NAMALWA (cell line): ENCODE measurements at places on chromosomes 6 and 20.

DNA sequence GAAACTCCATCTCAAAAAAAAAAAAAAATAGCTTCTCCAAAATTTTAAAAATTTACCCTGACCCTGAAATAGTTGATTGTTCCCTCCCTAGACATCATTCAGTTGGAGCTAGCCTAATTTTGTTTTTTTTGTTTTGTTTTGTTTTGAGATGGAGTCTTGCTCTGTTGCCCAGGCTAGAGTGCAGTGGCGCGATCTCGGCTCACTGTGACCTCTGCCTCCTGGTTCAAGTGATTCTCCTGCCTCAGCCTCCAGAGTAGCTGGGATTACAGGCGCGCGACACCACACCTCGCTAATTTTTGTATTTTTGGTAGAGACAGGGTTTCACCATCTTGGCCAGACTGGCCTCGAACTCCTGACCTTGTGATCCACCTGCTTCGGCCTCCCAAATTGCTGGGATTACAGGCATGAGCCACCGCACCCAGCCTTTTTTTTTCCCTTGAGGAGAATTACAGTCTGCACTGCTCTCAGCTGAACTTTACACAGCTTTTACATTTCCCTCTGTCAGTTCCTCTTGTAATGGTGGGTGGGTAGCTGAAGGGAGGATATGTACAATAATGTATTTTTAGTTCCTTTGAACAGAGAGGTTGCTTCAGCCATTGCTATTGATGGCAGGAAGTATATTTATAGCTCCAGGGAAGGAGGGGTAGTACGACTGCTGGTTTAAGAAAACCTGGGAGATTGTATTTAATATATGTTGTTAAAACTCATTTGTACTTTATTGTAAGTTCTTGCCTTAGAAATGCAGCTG is 27.7 kb downstream of the PTPRA start:
- peak; percentile 25 for DNase-seq

DNA sequence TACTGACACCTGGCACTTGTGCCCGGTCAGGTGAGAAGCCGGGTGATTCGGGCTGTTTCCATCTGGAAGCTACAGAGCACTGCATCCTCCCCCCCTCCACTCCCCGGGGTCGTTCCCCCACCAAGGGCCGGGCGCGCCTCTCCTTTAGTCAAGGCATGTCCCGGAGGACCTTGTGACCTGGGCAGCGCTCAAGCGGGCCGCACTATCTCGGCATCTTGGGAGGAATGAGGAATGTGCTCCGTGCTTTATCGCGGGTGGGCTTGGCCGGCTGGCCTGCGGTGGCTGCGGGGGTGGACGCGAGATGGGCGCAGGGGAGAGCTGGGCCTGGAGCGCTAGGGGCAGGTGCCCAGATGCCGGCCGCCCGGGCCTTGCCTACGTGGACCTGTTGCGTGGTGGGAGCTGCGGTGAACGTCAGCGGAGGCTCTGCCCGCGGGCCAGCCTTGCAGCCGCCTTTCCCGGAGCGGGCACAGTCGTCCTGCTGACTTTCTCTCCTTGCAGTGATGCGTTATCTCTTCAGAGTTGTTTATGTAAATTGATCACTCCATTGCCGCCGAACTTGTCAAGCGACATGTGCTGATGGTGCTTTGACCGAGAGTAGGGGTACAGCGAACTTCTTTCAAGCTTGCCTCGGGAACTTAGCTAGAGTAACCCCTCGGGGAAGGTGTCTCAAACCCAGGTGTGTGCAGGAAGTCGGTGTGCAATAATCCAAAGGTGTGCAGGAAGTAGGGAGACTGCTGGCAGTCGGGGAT is 1.1 kb downstream of the LRRC1 start:
- DNase-seq, result no peak

GRCh38 chr20:1005452-1006027 is 3.4 kb upstream of the RSPO4 start:
- DNase-seq, result peak; percentile 80

DNA sequence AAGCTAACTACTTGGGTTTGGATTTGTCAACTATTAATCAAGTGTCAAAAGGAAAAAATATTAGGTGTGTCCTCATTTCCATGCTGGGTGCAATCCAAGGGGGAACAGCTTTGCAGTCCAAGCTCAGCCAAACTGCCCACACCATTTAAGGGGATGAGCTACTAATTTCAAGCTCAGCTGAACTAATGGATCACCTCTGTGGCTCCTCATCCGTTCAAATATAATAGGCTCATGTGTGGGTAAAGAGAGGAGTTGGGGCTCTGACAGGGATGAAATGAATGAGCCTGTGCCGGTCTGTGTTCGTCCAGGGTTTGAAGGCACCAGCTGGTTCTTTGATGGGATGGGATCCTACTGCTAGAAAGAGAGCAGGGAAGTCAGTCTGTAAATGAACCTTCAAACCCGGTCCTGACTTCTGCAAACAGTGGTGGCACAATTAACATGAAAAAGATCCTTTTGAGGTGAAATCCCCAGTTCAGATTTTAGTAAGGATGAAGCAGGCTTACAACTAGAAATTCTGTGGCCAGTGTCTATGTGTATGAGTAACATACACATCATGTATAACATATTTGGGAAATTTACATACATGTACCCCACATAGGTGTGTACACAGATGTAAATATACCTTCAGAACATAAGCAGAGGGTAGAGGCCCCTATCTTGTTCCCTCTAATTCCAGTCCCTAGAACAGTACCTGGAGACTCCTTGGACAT is 41.9 kb downstream of the TTI1 start:
- DNase-seq, result no peak

DNA sequence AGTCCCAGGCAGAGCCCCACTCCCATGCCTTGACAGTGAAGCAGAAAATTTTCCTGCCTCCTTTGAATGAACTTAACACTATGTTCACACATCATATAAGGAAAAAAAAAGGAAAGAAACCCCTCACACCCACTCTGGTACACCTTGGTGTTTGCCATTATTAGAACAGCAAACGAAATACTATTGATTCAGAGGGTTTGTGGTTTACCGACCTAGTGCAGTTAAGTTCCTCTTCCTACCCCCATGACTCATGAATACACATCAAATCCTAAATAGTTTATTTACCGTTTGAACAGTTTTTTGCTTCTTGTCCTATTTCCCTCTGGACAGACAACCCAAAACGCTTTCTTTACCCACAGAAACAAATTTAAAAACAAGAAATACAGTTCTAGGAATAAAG is 237.7 kb downstream of the FOXA2 start:
- no peak for DNase-seq

GRCh38 chr20:20812136-20812535 is 99.7 kb upstream of the RALGAPA2 start:
- no peak for DNase-seq

DNA sequence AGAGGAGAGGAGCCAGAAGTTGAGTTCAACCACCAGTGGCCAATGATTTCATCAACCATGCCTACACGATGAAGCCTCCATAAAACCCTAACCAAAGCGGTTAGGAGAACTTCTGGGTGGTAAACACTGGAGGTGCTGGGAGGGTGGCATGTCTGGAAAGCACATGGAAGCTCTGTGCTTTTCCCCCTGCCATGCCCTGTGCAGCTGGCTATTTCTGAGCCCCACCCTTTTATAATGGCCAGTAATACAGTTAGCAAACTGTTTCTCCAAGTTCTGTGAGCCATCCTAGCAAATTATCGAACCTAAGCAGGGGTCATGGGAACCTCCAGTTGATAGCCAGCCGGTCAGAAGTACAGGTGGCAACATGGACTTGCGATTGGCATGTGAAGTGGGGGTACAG is 147.8 kb upstream of the INSM1 start:
- no peak for DNase-seq

DNA sequence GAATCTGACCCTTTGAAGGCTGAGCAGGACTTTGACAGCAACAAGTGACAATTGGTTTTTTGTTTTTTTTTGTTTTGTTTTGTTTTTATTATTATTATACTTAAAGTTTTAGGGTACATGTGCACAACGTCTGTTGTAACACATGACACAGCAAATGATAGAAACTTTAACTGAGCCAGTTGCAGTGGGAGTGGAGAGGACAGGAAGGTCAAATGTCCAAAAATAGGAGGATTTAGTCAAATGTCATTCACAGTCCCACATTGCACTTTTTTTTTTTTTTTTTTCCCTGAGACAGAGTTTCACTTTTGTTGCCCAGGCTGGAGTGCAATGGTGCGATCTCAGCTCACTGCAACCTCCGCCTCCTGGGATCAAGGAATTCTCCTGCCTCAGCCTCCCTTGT is 223.0 kb downstream of the HIVEP2 start:
- no peak for DNase-seq

DNA sequence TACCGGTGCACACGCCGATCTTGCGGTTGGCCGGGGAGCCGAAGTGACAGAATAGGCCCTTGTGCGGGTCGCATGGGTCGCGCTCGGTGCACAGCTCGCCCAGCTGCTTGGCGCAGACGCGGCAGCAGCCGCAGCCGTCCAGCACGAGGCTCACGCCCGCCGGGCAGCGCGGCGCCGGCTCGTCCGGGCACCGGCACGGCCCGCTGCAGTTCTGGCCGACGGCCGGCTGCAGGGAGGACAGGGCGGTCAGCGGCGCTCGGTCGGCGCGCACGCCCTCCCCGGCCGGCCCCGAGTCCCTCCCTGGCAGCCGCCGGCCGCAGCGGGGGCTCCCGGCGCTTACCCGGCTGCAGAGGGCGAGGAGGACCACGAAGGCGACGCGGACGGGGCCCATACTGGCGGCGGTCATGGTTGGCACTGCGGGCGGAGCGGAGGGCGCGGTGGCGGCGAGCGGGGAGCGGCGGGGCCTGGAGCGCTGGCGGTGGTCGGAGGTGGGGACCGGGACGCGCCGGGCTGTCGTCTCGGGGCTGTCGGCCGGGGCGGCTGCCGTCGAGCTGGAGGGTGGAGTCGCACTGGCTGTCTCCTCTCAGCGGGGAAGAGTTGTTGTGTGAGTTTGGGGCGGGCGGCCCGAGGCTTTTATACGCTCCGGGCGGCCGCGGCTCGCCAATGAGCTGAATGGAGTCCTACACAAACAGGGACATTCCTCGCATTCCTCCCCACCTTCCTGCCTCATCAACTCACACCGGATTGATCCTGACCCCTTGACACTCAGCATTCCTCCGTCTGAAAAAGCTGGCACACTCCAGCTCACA is at the start of gene CCN2:
Gene CCN2 (minus strand): TSS at position 606 of the 809 bp plus-strand sequence. CDS start 200 bp downstream, at position 406.
- DNase-seq, result no peak

- no peak for DNase-seq
Measured at GRCh38 chr6:163354085-163354484, 60.4 kb upstream of the QKI start.

GRCh38 chr6:10382322-10382721 is 32.6 kb downstream of the TFAP2A start:
- no peak for DNase-seq

DNA sequence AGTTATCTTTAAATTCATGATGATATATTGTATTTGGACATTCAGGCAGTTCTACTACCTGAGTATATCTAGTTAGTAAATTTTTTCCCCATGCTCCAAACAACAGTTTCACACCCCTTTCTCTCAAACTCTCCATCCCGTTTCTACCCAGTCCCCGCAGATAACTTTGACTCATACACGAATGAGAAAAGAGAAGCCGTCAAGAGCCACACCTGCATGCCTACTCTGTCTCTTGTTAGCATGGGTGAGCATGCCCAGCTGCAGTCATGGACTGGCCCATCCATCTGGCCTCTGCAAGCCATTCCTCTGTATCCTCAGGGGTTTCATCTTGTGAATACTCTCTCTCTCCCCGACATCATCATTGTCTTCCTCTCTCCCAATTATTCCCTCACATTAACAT is 41.5 kb downstream of the MYB start:
- no peak for DNase-seq

- DNase-seq, result no peak
Measured at GRCh38 chr6:138418118-138418742, 14.2 kb downstream of the HEBP2 start.

DNA sequence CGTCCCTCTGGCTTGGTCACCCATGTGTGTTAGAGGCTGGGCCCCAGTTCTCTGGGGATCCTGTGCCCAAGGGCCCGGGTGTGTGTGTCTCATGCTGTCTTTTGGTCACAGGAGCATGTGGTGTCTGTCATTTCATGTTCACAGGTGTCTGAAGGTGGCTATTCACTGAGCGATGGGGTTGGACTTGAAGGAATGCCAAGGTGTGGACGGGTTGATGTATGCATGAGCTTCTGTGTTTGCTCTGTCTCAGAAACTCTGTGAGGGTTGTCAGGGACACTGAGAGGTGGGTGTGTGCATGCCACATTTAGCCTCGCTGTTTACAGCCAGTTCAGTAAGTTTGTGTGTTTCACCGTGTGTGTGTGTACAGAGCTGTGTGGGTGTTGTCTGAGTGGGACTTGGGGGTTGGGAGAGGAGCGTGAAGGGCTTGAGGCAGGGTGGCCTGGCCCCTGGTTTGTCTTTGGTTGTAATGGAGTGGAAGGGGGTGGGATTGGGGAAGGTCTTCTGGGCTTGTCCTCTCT is 1.2 kb downstream of the DDR1 start:
- DNase-seq, result peak; percentile 22

DNA sequence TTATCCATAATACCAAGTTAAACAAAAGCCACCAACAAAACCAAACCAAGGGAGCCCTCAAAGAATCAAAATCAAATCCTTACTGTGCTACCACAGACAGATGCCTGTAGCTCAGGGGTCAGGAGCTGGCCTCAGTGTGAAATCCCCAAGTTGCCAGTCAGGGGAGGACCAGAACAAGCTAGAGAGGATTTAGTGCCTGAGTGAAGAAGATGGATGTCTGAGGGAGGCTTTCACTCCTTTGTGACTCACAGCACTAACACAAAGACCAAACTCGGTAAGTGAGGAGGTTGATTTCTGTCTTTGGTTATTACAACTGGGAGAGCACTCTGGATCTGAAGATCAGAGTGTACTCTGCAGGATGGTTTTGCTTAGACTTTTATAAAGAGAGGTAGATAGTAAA is 189.9 kb upstream of the ZNF184 start:
- DNase-seq, result no peak

GRCh38 chr20:25250508-25250907 is 2.6 kb downstream of the PYGB start:
- DNase-seq, result no peak

DNA sequence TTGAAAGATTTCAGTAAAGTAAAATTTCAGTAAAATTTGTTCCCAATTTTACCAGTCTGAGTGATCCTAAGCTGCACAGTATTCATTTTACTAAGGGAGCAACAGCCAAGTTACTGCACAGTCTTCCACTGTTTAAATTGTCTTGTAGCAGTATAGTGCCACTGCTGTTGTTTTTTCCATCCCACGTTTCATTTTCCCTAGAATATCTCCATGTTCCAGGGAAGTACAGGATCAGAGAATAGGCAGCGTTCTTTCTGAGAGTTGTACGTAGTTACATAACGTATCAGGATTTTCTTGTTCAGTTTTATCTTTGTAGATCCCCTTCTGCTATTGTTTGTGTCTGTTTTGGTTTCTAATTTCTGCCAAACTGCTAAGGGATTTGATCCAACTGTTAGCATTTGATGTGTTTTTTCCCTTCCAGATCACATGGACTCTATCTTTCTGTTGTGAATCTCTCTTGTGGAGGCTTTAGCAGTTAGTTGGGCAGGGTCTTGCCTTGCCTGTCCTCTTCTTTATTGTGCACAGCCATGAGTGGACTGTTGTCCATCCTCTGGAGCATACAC is 38.4 kb downstream of the BCKDHB start:
- no peak for DNase-seq

GRCh38 chr6:132612449-132613108 is 11.5 kb downstream of the TAAR2 start:
- no peak for DNase-seq
